ENCODE measurements at places on chromosomes 12 and 14.

DNA sequence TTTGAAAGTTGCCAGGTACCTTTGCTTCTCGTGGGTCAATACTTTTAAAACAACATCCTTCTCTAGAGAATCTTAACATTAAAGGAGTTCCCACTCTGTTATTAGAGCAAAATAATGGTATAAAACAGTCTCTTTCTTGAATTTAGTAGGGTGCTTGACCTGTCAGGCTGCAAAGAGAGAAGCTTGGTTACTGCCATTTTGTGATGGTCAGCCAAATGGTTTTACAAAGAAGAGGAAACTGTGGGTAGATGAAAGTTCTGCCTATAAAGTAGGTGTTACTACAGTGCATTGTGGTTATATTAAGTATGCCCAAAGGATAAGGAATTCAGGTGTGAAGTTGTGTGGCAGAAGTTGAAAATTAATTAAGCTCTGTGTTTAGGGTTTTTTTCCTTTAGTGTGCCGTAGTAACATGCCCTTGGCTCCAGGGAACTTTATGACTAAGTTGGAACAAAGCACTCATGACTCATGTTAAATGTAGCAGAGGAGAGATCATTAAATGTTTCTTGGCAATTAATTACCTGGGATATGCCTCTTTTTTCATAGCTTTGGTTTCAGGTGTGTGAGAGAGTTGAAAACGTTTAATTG is 354.0 kb upstream of the KITLG start:
- no peak for DNase-seq

GRCh38 chr14:90235179-90235976 is 21.0 kb upstream of the PSMC1 start:
- DNase-seq = peak; percentile 32

DNA sequence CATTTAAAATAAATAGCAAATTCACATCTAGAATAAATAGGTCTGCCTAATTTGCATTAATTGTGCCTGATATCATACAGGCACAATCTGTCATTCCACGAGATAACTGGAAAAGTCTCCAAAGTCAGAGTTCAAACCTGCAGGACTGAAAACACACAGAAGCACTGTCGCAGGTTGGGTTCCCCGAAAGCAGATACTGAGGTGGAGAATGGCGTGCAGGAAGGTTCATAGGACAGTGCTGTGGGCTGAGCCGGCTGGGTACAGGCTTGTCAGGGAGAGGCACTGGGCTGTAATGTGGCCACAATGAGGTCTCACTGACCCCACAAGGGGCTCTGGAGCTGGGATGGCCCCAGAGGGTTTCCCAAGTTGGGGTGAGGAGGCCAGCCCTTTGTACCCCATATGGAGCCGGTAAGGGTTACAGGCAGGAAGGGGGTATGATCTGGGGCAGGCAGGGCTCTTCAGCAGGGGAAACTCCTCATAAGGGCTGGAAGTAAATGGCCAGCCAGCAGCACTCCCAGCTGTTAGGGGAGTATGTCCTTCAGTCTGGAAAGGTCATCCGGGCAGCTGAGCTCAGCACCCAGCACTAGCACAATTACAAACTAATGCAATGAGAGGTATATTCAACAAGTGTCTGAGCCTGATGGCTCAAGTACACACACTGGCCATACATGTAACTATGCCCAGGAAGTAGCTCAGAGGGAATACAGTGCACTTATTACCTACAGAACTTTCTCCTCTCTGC is 68.5 kb downstream of the NT5DC3 start:
- DNase-seq = no peak

DNA sequence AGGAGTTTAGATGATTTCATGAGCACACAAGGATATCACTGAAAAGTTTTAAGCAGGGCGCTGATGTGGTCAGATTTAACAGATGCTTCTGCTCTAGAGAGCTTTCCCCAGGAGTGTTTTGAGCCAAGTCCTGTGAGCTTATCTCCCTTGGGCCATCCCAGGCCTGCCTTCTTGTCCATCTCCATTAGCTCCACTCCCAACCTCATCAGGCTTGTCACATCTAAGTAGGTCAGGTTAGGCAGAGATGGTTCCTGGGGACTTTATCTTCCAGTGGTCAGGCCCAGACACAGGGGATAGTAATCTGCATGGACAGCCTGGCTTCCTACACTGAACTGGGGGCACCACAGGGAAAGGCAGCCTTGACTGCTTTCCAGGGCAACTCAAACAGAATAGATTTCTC is 145.4 kb upstream of the SRRM4 start:
- DNase-seq = no peak

GRCh38 chr12:19608039-19608438 is 168.7 kb downstream of the AEBP2 start:
- DNase-seq = no peak

DNA sequence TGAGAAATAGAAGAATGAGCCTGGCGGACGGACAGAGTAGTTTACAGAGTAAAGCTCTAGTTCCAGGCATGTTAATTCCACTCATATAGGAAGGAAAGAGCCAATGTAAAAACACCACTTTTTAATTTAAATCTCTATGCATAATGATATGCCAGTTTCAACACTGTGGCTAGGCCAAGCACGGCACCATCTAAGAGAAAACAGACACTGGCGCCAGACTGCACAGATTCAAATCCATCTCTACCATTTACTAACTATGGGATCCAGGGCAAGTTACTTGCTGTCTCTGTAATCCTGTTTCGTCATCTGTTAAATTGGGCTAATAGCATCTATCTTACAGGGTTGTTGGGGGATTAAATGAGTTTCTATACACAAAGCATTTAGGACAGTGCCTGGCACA is 27.5 kb downstream of the RMST start:
- no peak for DNase-seq

DNA sequence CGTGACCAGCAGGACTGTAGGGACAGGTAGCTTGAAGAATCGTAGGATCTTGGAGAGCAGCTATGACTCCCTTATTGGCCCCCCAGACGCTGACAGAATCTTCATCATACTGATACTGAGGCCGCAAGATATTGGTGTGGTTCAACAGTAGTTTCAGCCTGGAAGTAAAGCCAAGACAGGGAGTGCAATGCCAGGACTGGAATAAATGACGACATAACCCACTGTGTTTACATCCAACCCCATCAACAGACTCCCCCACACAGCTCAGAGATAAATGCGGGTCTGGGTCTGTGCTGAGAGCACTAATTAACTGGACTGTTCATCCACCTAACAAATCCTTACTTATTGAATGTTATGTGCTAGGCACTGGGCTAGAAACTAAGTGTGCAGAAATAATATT is 16.6 kb downstream of the NOXRED1 start:
- DNase-seq = no peak

- DNase-seq = no peak
Measured at GRCh38 chr12:109718390-109718789, 4.8 kb downstream of the FAM222A start.

DNA sequence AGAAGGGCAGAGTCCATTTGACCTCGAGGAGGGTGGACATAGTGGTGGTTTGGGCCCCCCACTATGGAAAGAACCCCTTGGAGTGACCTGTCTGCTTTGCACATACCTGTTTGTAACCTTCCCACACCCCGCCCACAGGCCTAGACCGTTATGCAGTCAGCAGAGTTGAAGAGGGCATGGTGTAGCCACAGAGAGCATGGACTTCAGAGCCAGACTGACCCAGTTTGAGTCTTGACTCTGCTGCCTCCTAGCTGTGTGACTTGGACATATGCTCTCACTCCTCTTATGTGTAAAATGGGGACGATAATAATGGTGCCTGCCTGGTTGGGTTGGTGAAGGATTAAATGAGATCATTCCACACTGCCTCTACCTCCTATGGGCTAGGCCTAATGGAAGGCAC is 40.9 kb upstream of the NOS1 start:
- DNase-seq = no peak

DNA sequence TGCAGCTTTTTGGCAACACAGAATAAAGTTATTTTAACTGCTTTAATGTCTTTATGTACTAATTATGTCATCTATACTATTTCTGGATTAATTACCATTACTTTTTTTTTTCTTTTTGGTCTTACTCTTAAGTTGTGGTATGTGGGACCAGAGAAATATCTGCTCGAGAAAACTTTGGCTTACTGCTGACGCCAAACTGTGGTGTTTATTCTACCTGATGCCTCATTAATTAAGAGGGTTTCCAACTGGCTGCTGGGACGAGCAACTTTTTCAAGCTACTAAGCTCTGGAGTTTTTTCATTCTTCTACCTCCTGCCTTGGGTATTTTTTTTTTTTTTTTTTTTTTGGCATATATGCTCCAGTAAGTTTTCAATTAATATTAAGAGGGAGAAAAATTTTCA is 1257.5 kb downstream of the FSCB start:
- no peak for DNase-seq

GRCh38 chr12:130335517-130336392 is 1.9 kb upstream of the PIWIL1 start:
- DNase-seq = no peak
